ENCODE measurements at places on chromosomes 16 and 17.

GRCh38 chr16:47019568-47019967 is 46.1 kb upstream of the DNAJA2 start:
- DNase-seq, result no peak

GRCh38 chr17:9538626-9539025 is 37.0 kb downstream of the STX8 start:
- DNase-seq, result no peak

DNA sequence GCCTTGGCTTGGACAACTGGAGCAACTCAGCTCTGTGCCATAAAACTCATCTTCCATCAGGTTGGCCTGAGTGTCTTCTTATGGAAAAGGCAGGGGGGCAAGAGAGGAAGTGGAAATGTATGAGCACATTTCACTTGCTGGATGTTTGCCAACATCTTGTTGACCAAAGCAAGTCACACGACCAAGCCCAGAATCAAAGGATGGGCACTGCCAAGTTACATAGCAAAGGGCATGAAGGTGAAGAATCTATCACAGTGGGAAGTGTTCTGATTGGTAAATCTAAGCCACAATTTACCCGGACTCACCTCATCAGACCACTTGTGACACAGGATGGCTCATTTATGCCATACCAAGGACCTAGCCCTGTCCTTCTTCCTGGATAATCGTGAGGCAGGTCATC is 310.5 kb upstream of the IRX5 start:
- DNase-seq, result no peak

DNA sequence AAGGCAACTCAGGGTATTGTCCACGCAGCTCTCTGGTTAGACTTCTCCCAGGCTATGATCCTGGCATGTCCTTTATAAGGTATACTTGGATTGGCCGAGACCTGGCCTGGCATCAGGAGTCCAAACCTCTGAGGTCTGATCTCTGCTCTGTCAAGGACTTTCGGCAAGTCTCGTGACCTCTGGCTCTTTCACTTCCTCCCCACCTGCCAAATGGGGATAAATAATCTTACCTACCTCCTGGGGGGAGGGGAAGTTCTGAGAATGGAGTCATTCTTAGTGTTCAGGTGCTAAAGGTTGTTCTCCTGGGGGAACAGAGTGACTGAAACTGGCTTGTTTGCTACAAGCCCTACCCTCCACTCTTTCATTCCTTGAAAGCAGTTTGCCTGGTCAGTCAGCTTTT is 7.6 kb downstream of the ATXN1L start:
- DNase-seq, result no peak

DNA sequence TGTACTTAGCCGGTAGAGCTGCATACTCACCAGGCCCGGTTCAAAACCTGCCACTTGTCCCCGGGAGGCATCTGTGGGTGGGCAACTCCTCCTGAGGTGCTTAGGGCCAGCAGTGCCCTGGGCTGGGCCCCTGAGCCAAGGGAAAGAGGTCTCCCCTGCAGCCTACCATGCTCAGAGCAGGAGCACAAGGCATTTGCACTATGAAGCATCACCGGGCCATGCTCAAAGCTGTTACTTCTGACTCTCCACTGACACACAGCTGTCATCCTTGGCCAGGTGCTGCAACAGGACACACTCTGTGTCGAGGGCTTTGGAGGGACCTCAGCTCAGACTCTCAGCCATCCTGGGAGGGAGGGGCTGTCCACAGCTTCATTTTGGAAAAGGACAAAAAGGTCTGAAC is 37.2 kb downstream of the SLC38A8 start:
- no peak for DNase-seq

- DNase-seq, result no peak
These were observed 52.9 kb upstream of the MAF start for GRCh38 chr16:79653373-79653891.

GRCh38 chr17:18356624-18357023 is 6.7 kb downstream of the SHMT1 start:
- no peak for DNase-seq

GRCh38 chr17:8552577-8553320 is 77.8 kb downstream of the MYH10 start:
- DNase-seq, result no peak

GRCh38 chr16:89575247-89576152 is at the start of gene CPNE7:
TSS of gene CPNE7 (plus strand) at chr16:89575758. CDS start at chr16:89575898, 140 bp downstream.
- no peak for DNase-seq

DNA sequence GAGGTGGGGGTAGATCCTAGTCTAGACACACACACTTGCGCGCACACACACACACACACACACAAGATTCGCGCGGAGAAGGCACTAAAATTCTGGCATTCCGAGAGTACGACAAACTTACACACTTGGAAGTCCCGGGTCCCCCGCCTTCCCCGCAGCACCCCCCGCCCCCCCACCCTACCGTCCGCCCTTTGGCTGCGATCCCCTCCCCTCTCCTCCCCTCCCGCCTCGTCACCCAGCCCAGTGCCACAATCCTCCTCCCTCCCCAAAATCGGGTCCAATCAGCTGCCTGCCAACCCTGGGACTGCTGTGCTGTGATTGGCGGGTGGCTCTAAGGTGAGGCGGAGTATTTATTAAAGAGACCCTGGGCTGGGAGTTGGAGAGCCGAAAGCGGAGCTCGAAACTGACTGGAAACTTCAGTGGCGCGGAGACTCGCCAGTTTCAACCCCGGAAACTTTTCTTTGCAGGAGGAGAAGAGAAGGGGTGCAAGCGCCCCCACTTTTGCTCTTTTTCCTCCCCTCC is at the start of gene SOX9:
Gene SOX9, plus strand, starts transcription at position 379 of the 522 bp plus-strand sequence. CDS start 372 bp downstream, outside the sequence.
- DNase-seq, result no peak

GRCh38 chr16:7443142-7443541 is 110.5 kb downstream of the RBFOX1 start:
- DNase-seq, result no peak

GRCh38 chr17:78973792-78974520 is 5.8 kb downstream of the LGALS3BP start:
- no peak for DNase-seq

GRCh38 chr16:1137604-1138003 is 15.3 kb upstream of the CACNA1H start:
- DNase-seq, result no peak

DNA sequence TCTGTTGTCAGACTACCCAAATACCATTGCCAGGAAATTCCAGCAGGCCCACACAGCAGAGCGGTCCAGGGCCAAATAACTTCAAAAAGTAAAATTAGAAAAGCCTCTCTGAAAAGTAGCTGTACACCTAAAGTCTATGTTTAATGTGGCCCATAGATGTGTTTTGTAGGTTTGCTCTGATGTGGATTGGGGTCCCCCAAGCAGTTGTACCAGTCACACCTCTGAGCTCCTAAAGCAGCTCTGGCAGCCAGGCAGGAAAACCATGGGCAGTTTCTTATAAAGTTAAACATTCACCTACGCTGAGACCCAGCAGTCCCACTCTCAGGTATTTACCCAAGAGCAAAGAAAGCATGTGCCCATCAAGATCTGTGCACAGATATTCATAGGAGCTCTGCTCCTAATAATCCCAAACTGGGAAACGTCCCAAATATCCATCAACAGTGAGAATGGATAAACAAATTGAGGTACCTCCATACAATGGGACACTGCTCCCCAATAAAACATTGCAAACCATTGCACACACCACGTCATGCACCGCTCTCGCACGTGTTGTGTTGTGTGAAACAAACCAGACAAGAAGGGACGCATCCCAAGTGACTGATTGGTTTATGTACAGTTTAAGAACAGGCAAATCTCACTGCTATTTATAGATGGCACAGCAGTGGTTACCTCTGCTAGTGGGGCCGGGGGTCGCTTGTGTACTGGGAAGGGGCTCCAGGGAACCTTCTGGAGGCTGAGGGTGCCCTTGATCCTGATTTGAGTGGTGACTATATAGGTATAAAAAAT is 15.8 kb upstream of the PRM1 start:
- DNase-seq, result no peak

DNA sequence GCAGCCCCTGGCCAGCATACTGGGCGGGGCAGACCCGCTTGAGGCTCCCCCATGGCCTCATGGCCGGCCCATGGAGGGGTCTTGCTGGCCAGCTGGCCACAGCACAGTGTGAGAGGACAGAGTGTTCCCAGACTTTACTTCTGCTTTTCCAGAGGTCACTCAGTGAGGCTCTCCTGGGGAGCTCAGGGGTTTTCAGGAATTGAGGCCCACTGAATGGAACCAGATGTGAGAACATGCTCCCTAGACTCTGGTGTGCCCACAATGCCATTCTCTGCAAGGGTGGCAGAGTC is 21.2 kb downstream of the ATP6V0D1 start:
- no peak for DNase-seq

DNA sequence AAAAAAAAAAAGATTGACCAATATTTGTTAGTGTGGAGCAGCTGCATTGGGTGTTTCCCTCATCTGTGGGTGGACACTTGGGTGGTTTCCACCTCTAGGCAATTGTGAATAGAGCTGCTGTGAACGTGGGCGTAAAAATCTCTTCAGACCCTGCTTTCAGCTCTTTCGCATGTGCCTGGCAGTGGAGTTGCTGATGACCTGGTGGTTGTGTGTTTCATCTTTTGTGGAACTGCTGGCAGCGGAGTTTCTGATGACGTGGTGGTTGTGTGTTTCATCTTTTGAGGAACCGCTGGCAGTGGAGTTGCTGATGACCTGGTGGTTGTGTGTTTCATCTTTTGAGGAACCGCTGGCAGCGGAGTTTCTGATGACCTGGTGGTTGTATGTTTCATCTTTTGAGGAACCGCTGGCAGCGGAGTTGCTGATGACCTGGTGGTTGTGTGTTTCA is 21.4 kb downstream of the ZC3H18 start:
- no peak for DNase-seq

- DNase-seq, result peak; percentile 79
These were observed at the start of gene PGS1 for GRCh38 chr17:78378225-78379130. TSS of gene PGS1 (plus strand) at chr17:78378649. CDS start at chr17:78378666, 17 bp downstream.

- DNase-seq, result no peak
These were observed 122.5 kb downstream of the DNAH9 start for GRCh38 chr17:11720816-11721215.

DNA sequence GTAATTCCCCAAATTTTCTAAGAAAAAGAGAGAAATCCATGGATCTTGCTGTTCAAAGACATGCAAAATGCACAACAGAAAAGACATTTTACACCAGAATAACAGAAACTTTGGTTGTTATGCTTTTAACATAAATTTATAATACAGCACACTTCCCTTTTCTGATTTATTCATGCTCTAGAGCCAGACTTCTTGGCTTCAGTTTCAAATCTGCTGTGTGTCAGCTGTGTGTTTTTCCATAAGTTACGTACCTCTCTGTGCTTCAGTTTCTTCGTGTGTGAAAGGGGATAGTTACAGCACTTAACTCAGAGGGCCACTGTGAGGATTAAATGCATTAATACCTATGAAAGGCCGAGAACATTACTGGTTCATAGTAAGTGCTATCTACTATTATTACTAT is 6.8 kb upstream of the CCL3L1 start:
- DNase-seq, result no peak

GRCh38 chr16:28951410-28951943 is 740 bp downstream of the NFATC2IP start:
- no peak for DNase-seq

- no peak for DNase-seq
These were observed 11.3 kb downstream of the RAI1 start for GRCh38 chr17:17692353-17693252.

GRCh38 chr16:11640987-11641817 is 27.1 kb upstream of the SNN start:
- no peak for DNase-seq

DNA sequence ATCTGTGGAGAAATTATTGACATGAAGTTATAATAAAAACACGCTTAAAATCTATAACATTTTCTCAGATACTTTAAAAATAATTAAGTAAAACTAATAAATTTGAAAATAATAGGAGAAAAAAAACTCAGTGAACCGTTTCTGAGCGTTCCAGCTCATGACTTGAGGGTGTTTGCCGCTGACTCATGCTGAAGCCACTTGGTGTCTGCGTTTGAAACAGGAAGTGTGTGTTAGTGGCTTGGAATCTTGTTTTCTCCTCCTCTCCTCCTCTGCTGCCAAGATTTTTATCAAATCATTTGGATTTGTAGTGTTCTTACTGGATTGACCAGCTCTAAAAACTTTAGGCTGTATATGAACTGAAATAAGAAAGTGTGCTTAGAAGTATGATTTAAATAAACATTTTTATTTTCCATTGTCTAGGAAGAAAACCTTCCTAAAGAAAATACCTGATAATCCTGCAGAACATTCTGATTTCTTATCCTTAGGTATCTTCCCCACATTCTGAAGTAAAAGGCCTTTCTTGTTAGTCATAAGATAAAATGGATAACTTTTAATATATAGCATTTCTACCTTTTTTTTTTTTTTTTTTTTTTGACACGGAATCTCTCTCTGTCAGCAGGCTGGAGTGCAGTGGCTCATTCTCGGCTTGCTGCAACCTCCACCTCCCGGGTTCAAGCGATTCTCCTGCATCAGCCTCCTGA is 30.8 kb downstream of the USP10 start:
- peak; percentile 14 for DNase-seq

- DNase-seq, result no peak
These were observed 11.2 kb downstream of the CHD9NB start for GRCh38 chr16:53041320-53042051.

DNA sequence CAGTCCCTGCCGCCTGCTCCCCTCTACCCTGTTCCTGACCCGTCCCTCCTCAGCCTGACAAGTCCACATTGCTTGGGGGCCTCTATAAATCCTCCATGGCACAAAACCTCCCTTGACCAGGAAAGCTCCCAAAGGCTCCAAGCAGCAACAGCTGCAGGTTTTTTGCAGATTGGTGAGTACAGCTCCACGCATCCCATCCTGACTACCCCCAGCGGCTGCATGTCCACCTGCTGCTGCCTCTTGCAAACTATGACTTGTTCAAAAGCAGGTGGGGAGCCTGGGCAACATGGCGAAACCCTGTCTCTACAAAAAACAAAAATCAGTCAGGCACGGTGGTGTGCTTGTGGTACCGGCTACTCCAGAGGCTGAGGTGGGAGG is 122.8 kb downstream of the ANKRD11 start:
- no peak for DNase-seq

DNA sequence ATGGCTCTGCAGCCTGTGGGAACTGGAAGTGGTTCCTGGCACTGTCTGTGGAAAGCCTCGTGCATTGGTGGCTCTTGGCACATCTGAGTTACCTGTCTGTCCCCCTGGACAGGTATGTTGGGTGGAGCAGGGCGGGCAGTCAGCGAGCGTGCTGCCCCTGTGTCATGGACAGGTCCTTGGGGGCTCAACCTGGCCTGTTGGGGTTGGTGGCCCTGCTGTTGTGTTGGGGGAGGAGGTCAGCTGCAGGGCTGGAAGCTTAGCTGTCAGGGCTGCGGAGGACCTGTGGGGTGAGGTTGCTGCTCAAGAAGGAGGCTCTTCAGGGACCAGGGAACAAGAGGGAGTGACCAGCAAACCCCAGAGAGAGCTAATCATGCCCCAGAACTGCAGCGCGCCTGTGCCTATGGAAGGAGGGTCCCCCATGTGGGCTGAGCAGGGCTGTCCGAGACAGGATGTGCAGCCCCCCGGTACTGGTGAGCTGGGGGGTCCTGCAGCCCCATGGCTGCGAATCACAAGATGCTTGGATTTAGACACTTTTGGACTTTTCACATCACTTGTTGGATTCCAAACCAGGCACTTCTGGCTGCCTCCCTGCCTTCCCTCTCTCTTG is 7.2 kb downstream of the NKD1 start:
- no peak for DNase-seq

Data from NK-92 treated with Interleukin-12 subunit alpha and Interleukin-12 subunit beta, amount 100 ng/mL, for 24 hours (cell line).